CD4-positive, alpha-beta T cell treated with Interleukin-4 for 1 hour (primary cell): ENCODE measurements at places on chromosomes 7 and 10.

GRCh38 chr7:107354640-107355039, 115.2 kb upstream of the GPR22 start:
- no peak for DNase-seq

DNA sequence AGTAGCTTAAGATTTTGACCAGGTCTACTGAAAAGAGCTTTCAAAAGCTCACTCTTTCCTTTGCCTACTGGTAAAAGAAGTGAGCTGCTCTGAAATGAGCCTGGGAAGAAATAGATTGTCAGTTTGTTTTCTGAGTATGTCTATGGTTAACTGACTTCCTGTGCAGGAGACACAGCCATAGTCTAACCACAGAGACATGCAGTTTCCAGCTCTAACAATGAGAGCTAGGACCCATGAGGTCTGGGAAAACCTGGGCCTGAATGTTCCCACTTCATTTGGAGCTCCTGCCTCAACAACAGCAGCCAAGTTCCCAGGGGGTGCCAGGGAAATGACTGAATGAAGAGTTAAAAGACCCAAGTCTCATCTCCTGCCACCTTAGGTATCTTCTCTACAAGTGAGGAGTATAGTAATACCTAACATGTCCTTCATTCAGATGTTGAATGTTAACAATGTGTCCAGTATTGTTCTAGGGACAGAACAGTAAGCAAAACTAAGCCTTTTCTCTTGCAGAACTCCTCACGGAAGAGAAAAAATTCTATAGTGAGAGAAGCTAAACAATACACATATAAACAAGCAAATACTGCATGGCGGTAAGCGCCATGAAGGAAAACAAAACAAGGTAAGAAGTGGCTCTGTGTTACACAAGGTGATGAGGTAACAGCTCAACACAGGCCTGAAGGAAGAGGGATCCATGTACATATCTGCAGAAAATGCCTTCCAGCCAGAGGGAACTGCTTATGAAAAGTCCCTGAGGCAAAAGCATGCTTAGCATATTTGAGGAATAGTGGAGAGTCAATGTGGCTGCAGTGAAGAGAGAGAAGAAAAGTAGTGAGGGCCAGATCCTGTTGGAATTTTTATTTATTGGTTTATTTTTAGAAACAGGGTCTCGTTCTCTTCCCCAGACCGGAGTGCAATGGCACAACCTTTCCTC, 26.4 kb upstream of the ANKRD1 start:
- DNase-seq, result no peak

- no peak for DNase-seq
These were observed 27.8 kb downstream of the A1CF start for GRCh38 chr10:50857579-50857978.

GRCh38 chr10:80517416-80518142, 20.1 kb upstream of the SH2D4B start:
- DNase-seq, result no peak

- no peak for DNase-seq
These were observed 121.9 kb downstream of the WNT2 start for GRCh38 chr7:117200786-117201458.

GRCh38 chr10:77355844-77356243, 281.8 kb downstream of the KCNMA1 start:
- DNase-seq, result no peak

DNA sequence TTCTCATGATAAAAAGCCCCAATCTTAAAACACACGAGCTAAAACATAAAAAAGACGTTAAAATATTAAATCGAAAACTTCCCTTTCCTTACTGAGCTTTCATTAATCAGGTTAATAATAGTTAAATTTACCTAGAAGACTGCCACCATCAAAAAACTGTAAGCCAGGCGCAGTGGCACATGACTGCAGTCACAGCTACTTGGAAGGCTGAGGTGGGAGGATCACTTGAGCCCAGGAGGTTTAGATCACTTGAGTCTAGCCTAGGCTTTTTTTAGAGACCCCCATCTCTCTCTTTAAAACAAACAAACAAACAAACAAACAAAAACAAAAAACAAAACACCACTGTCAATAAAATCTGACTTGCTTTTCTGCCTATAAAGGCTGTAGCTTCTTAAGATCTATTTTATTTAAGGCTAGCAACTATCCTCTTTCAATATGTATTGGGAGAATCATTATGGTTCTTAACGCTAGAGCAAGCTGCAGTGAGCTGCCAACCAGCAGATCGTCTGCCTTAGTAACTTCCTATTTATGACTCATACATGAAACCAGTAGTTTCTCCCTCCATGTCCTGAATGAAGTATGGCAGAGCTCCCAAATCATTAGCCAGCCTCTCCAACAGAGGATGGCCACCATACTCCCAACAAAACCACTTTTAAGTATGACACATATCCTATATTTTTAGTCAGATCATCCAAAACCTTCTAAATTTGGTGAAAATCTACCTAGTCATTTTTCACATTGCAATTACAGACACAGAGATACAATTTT, 163.7 kb downstream of the SRPK2 start:
- DNase-seq, result no peak

DNA sequence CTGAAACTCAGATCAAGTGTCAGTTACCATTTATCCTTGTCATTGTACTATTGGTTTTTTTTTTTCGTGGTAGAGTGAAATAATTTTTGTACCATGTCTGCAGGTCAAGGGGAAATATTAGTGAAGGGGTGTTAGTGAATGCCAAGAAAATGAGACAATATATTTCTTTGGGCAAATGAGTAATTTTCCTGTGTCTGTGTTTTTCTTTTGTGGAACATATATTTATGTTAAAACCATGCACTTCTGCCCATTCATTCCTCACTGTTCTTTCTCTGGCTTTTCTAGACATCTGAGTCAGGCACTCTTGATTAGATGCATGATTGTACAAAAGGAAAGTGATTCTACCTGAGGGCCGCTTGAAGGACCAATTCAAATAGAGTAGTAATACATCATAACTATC, 161.6 kb downstream of the BICC1 start:
- no peak for DNase-seq

- DNase-seq, result peak; percentile 46
These were observed 247.4 kb downstream of the ELMO1 start for GRCh38 chr7:37201003-37201875.

DNA sequence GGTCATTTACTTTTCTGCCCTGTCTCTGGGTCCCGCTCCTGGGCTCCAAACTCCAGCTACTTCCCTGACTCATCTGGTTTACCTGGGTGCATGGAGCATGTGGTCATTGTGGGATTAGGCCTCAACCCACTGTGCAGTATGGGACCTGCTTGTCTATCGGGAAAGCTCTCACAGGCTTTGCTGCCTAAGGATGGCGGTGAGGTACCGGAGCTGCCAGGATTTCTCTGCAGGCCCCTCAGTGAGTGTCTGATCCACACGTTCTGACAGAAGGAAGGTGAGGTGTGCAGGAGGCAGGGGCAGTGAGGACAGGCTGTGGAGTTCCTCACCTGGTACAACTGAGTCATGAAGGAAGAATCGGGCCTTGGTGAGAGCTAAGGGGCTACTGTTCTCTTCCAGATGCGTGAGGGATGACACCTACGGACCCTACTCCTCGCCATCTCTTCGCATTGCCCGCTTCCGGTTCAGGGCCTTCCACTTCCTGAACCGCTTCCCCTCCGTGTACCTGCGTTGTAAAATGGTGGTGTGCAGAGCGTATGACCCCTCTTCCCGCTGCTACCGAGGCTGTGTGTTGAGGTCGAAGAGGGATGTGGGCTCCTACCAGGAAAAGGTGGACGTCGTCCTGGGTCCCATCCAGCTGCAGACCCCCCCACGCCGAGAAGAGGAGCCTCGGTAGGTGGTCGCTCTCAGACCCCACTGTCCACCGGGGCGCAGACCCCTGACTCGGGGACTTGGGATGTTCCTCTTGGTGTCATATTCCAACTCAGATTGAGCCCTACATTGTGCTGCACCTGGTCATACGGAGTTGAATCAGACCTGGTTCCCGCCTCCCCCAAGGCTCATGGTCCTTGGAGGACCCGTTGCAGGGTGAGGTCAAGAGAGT, 56.7 kb downstream of the C10orf120 start:
- no peak for DNase-seq

DNA sequence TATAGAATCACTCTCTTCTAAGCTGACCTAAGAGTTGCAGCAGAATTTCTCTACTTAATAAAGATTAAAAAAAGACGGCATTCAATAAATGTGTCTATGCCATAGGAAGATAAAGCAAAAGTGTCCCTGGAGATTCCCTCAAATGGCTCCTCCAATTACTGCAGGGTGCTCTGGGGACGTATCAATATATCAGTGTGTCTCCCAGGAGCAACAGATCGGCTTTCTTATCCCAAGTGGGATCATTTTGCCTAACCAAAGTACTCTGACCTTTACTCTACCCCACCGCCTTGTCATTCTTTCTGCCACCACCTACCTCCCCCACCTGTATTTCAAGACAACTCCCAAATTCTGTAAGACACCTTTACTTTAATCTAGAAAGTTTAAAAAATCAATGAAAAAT, 202.0 kb upstream of the SEMA3C start:
- DNase-seq, result no peak

- DNase-seq, result no peak
These were observed 65.4 kb upstream of the TNS3 start for GRCh38 chr7:47647181-47647917.

DNA sequence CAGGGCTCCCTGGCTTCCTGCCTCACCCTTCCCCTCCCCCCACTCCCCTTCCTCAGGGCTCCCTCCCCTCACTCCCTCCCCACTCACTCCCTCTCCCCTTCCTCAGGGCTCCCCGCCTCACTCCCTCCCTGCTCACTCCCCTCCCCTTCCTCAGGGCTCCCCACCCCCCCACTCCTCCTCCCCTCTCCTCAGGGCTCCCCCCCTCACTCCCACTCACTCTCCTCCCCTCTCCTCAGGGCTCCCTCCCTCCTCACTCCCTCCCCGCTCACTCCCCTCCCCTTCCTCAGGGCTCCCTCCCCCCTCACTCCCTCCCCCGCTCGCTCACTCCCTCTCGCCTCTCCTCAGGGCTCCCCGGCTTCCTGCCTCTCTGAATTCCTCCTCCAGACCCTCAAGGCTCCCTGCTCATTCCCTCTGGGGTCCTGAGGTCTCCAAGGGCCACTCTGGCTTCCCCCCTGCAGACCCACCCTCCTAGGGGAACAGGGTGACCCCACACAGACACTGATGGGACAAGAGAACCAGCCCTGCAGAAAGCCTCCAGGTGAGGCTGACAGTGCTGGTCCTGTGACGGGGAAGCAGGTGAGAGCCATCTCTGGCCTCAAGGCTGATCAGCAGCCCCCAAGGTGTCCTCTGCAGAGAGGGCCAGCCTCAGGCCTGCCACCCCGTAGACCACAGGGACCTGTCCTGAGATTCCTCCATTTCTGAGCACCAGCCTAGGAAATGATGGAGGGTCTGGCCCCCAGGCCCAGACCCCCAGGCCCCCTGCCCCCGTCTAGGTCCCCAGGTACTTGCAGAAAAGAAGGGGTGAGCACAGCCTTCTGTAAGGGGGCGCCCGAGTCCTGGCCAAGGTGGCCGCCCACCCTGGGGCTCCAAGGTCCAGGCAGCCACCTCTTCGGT, 47.2 kb downstream of the PWWP2B start:
- DNase-seq, result no peak

DNA sequence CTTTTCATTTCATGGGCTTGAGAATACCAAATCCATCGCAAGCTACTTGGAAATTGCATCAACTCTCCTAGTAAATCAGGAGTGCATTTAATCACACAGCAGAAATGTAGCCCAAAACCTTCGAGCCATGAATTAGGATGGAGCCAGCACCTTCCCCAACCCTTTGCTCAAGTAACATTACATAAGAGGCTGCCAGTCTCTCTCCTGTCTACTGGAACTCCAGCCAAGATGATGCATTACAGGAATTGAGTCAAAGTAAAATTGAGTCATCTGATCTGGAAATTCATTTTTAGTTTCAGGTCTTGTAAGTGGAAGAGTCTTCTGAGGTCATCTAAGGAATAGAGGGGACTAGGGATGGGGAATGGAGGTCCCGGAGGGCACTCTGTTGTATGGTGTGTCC, 69.7 kb upstream of the FHIP2A start:
- DNase-seq, result no peak

GRCh38 chr7:104371216-104371979, 43.0 kb downstream of the LHFPL3 start:
- no peak for DNase-seq

- DNase-seq, result no peak
These were observed 49.1 kb upstream of the STEAP1B start for GRCh38 chr7:22549051-22549450.

GRCh38 chr7:28627263-28627653, 214.9 kb downstream of the CREB5 start:
- DNase-seq, result no peak

DNA sequence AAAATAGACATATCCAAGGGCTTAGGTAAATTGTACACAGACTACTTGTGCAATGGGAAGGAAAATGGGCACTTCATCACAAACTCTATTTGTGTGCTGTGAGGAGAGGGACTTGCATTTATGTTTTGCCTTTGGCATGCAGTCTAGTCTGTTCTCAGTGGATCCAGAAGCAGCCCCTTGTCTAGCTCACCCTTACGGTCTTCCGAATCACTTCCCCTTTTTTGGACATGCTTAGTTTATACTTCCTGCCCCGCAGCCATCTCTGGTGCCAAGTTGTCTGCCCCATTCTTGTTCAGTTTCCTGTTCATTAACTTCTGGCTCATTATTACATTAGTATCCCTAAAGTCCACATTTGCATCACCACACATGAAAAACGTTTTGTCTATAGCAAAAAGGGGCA, 161.6 kb downstream of the NRCAM start:
- no peak for DNase-seq

DNA sequence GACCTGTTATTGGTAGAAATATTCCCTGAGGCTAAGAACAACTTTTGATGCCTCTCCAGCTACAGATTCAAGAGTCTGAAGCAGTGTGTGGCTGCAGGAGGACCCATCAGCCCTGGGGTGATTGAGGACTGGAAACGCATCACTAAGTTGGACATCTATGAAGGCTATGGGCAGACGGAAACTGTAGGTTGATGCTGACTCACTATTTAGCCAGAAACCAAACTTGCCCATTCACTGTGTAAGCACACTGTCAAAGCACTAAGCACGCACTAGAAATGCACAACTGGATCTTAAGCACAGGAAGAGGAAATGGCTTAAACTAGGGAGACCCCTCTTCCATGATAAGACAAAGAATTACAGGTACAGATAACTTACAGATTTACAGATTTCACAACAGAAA, 20.8 kb downstream of the ACSM6 start:
- no peak for DNase-seq

- DNase-seq, result no peak
These were observed 15.4 kb downstream of the NRAP start for GRCh38 chr10:113648478-113648877.

GRCh38 chr7:47697543-47697942, 115.6 kb upstream of the TNS3 start:
- DNase-seq, result no peak

GRCh38 chr7:80681272-80681885, 42.9 kb downstream of the CD36 start:
- DNase-seq, result no peak

- DNase-seq, result peak; percentile 53
These were observed 26.2 kb upstream of the ZNF467 start for GRCh38 chr7:149799397-149800168.

DNA sequence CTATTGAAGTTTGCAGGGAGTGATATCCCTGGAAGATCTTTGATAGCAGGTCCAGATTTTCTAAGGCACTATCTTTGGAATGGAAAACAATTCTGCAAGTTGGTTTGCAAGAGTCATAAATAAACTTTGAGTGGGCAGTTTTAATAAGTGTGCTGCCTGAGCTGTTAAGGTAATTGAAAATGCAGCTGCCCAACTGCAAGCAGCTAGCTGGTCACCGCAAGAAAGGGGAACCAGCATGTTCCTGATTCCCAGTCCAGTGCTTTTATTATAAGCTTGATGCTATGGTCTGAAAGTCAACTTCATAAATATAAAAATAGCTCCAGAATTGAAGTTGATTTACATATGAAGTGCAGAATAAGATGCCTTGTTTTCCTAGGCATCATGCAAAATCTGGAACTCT, 308.4 kb downstream of the ZNF248 start:
- DNase-seq, result no peak
